ENCODE measurements at places on chromosomes 16 and 17.

GRCh38 chr16:52799149-52799548 is 252.2 kb upstream of the TOX3 start:
- DNase-seq = no peak

GRCh38 chr16:31351942-31352325 is 3.0 kb upstream of the ITGAX start:
- DNase-seq = no peak

GRCh38 chr16:12900599-12901203 is 697 bp upstream of the SHISA9 start:
- no peak for DNase-seq

DNA sequence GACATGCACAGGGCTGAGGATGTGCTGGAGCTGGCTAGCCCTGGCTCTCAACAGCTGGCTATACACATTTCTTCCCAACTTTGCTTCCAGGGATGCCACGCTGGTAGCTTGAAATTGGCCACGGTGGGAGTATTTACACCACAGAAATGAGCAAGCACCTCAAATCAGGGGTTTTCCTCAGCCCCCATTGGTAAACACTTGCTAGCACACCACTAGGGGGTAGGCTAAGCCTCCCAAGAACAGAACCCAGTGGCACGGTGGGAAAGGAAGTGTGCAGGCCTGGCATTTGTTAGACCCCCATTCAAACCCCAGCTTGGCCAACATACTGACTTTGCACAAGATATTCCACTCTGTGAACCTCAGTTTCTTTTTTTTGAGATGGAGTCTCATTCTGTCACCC is 12.9 kb downstream of the DRC3 start:
- no peak for DNase-seq

All from LoVo (cell line).